ENCODE measurements at places on chromosomes 1 and 21.

DNA sequence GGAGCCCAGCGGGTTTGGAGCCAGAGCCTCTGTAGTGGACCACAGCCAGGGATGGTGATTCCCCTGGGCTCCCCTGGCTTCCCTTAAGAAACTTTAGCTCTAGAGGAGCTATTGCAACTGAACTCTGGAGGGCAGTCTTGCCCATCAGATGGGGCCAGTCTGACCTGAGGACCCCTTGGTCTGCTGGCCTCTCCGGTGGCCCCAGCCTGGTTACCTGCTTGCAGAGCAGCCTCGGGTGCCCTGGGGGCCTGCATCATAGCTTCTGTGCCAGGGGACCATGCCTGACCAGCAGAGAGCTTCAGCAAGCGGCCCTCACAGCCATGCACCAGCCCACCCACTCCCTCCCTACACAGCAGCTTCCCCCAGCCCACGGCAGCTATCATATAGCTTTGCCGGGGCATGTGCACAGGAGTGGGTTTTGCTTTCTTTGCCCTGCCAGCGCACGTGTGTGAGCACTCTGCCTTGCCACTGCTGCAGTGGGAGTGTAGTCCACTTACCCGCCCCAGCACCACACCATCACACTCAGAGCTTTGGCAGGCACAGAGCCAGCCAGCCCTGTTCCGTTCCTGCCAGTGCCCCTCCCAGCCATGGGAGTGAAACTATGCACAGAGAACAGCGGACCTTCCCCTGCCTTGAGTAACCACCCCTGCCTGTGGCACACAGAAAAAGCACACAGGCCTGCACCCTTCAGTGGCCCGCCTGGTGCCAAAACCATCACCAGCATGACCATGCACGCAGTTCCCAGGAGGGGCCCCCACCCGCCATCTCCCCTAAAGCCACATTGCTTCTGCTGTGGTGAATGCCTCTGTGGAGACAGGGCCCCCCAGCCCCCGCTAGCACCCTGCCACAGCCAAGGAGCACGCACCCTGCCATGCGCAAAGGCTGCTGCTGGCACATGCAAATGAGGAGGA, 442.9 kb upstream of the NEGR1 start:
- DNase-seq, result no peak

- DNase-seq, result no peak
Observed at GRCh38 chr1:209630383-209631225, 21.6 kb downstream of the LAMB3 start.

GRCh38 chr1:172940174-172940855, 110.4 kb downstream of the TNFSF18 start:
- no peak for DNase-seq

- no peak for DNase-seq
Observed at GRCh38 chr1:31788825-31789256, 24.7 kb upstream of the ADGRB2 start.

All from activated CD8-positive, alpha-beta memory T cell treated with anti-CD3 and anti-CD28 coated beads for 48 hours (primary cell).